T-helper 9 cell (primary cell): ENCODE measurements at places on chromosomes 6 and 20.

DNA sequence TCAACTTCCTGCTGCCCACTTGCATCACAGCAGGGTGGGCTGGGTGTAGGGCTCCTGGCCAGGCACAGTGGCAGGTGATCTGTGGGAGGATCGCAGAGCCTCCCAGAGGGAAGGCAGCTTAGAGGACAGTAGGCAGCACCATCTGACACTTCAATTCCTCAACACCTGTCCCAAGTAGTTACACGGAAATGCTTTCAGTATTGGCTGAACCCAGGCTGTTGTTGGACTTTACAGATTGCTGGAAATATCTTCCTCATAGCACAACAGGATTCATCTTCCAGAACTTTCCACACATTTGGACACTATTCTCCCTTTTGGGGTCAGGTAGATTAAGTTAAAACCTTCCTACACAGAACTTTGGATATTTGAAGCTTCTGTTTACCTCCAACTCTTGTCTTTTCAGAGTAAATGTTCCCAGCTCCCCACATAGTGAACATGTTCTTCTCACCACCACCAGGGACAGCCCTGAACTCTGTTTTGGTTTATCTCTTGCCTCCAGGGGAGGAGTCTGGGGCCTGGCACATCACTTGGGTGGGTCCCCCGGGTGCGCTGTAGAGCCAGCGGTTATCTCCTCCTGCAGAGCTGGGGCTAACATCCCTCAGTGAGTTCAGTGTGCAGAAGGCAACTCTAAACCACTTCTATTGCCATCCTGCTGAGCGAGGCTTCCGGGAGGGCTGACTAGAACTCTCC lies 3.5 kb upstream of the SLC22A2 start:
- DNase-seq, result no peak

GRCh38 chr6:8556370-8557013 lies 121.1 kb upstream of the SLC35B3 start:
- no peak for DNase-seq

GRCh38 chr6:4543596-4543995 lies 232.6 kb upstream of the CDYL start:
- DNase-seq, result no peak

DNA sequence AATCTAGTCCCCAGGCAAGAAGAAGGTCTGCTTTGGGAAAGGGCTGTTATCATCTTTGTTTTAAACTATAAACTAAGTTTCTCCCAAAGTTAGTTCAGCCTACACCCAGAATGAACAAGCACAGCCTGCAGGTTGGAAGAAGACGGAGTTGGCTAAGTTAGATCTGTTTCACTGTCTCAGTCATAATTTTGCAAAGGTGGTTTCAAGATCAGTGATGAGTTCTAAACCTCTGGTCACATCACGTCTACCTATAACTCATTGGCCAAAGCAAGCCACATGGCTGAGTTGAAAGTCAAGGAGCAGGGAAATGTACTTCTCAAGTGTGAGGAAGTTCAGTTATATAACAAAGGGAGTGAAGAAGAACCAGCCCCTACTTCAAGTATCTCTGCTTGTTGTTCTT lies 50.5 kb upstream of the ECI2 start:
- DNase-seq, result no peak

- no peak for DNase-seq
Observed at GRCh38 chr6:159934181-159934580, 34.7 kb upstream of the IGF2R start.

DNA sequence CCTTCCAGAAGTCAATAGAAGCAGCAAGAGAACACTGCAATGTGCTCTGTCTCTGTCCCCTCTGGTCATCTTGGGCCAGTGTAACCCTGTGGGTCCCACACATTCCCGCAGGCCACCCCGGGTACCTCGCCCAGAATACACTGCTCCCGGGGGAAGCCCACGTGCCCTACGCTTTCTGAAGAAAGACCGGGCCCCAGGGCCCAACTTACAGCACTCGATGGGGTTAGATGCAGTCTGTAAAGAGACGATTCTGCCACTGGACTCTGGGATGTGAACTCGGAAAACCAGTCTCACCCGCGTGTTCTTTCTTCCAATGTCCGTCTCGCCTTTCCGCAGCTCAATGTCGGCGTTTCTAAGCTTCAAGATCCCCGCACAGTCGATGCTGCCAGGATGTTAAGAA lies 68.7 kb downstream of the NFATC2 start:
- DNase-seq, result no peak

DNA sequence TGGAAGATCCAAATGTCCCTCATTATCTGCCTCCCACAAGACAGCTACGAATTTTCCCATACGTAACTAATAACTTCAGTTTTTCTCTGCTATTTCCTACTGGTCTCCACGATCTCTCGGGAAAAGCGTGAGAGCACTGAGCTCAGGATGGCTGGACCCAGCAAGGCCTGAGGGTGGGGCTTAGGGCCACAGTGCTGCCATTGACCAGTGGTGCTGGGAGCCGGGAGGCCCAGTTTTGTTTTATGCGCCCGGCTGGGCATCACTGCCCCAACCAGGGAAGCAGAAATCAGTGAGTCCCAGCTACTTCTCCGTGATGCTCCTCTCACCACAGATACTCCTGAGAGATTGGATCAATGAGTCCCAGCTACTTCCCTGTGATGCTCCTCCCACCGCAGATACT lies 238.4 kb downstream of the LY86 start:
- no peak for DNase-seq
